ENCODE measurements at places on chromosomes 3 and 15. TPM values are rescaled to one million over a fixed set of nuclear protein-coding genes. Genes with fewer than 3 reads are reported as not detected.

Gene NR2F2
- 14.6 TPM for total RNA-seq

Gene PLSCR2
- total RNA-seq = not detected

Gene INO80
- total RNA-seq = 29.5 TPM

Gene PDIA3
- total RNA-seq = 31.9 TPM

Gene RBPMS2
- total RNA-seq = 0.44 TPM

Gene AADAC
- total RNA-seq = not detected

Gene IGF2BP2
- 6.3 TPM for total RNA-seq

Gene GPR156
- not detected for total RNA-seq
